ENCODE measurements at places on chromosomes 2 and 18.

DNA sequence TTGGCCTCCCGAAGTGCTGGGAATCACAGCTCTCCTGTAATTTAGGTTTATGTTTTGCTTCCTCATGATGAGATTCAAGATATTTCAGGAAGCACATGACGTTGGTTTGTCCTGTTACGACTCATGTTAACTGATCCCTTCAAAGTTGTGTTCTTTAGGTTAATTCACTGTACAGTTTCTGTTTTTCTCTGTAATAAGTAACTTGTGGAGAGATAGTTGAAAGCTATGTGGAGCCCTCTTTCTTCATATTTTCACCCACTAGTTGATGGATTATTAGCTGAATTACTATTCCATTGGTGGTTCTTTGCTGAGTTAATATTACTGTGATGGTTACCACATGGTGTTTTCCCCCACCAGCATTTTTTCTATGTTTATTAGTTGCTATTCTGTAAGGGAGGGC, 18.3 kb upstream of the CHCHD5 start:
- no peak for DNase-seq

DNA sequence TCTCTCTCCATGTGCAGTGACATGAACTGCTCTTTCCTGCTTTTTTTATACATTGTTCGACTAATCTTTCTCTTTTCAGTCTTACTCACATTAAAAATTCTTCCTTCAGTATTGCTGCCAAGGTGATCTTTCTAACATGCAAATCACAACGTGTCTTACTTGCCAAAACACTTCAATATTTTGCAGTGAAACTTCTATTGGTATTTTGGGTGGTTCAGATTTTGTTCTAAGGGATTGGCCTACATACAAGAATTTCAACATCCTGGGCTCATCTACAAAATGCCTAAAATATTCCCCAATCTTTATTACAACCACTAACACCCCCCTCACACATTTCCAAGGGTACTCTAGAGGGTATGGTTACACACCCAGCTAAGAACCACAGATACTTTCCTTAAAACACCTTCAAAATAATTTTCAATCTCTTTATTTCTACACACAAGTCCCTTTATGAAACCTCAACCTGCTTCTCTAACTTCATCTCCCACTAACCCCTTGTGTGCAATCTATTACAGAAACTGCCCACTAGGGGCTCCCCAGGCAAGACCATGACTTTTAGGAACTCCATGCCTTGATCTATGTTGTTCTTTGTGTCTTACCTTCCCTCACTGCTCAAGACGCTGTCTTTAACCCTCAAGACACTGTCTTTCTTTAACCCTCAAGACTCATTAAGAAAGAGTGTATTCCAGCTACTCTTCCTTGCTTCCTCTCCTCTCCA, 50.9 kb downstream of the COL3A1 start:
- DNase-seq, result no peak

- DNase-seq, result no peak
These were observed 337.4 kb downstream of the PTPRM start for GRCh38 chr18:7904529-7904928.

DNA sequence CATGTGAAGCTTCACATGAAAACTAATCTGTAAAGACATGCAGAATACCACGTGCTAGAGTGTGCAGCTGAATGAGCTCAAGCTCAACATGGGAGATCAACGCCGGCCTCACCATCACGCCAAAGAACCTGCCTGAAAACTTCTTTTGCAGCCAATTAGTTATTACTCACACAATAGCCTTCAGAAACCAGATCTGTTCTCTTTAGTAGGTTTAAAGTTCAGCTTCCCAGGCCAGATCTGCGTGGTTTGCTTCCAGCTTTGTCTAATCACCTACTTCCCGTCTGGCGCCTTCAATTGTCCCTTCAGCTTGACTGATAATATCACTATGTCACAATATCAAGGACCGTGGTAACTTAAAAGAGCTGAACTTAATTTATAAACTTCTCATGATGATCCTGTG, 68.0 kb upstream of the ZNF236 start:
- no peak for DNase-seq

DNA sequence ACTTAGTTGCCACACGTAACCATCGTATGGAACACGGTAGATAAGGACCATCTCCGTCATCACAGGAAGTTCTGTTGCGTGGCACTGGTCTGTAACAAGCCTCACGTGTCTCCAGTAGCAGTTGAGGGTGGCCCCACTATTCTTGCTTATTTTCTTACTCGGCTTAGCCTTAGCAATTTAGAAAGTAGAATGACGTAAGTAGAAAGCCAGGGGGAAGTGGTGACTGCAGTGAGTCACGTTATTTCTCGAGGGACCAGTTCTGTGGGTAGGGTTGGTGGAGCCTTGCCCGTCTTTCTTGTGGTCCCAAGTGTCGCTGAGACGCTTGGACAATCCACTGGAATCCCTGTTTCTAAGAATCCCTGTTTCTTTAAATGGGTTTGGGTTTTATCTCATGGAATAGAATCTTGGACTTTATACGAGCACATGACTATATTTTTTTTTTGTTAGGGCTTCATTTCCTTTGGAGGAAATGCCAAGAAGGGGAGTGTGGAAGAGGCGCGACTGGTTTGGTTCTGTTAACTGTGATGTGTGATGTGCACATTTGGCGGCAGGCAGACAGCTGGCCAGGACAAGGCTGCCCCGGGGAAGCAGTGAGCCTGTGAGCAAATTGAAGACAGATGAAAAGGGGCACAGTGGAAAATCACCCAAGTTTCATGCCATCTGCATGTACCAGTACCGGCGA, 96.2 kb downstream of the CABLES1 start:
- no peak for DNase-seq

- no peak for DNase-seq
These were observed 1142.7 kb upstream of the SLC39A10 start for GRCh38 chr2:194514281-194514680.

GRCh38 chr2:172293952-172294351, 133.4 kb upstream of the ITGA6 start:
- no peak for DNase-seq

DNA sequence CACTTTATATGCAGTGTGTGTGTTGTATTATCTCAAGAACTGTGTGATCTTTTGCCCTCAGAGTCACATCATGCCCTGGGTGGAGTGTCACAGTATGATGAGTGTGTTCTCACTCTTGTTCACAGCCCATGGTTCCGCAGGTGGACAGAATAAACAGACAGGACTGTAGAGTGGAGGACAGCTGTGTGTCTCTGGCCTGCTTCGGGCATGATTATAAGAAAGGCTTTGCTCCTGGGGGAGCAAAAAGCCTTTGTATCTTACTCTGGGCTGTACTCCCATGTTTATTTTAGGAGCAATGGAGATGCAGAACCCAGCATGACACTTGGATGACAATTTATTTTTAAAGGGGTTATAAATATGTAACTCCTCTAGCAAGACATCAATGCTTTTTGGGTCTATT, 371.7 kb upstream of the MEX3C start:
- no peak for DNase-seq

- no peak for DNase-seq
These were observed 164.9 kb upstream of the ZFP36L2 start for GRCh38 chr2:43391201-43391877.

DNA sequence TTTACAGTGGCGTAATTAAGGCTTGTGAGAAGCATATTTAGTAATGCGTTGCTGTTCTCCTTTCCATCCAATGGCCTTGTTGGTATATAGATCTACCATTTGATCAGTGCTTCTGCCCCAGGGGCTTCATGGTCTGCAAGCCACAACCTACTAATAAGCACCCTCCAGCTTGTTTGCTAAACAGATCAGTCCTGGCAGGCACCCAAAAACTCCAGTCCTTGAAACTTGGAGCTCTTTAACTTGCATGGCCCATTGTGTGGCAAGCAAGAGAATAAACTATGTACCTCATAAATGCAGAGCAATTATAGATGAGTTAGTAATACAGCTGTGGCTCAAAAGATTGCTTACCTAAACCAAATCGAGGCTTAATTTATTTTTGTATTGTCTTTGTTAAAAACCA, 158.5 kb downstream of the FTCDNL1 start:
- peak; percentile 28 for DNase-seq

- DNase-seq, result no peak
These were observed 326.9 kb upstream of the UBE2E3 start for GRCh38 chr2:180653481-180653880.

GRCh38 chr2:128312411-128312810, 6.3 kb downstream of the HS6ST1 start:
- DNase-seq, result no peak

DNA sequence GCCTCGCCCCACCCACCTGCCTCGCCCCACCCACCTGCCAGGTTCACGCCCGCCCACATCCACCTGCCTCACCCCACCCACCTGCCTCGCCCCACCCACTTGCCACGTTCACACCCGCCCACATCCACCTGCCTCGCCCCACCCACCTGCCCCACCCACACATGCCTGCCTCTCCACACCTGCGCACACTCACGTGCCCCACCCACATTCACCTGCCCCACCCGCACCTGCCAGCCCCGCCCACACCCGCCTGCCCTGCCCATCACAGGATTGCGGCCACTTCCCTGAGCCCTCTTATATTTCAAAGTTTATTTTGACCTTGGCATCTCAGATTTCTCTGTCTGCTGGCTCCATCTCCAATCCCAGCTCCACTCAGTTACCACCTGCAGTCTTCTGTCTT, 217.5 kb upstream of the SOX11 start:
- no peak for DNase-seq

- DNase-seq, result no peak
These were observed 21.0 kb upstream of the PTMA start for GRCh38 chr2:231687133-231687852.

DNA sequence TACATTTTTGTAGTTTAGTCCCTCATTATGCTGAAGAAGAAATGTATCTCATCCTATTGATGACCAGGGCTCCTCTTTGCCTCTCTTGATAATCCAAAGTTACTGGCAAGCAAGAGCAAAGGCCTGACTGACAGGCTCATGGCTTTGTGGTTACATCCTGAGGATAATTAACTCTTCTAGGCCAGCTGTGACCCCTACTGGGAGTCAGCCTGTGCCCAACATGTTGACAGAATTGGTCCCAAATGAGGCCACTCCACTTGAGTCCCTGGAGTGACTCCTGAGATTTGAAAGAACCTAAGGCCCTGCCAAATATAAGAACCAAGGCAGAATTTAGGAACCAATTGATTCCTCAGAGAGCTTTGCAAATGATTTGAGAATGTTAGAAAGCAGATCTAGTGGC, 973.8 kb upstream of the CELF4 start:
- no peak for DNase-seq
